Epithelial cell of prostate (primary cell): ENCODE measurements at places on chromosomes 11 and 22.

DNA sequence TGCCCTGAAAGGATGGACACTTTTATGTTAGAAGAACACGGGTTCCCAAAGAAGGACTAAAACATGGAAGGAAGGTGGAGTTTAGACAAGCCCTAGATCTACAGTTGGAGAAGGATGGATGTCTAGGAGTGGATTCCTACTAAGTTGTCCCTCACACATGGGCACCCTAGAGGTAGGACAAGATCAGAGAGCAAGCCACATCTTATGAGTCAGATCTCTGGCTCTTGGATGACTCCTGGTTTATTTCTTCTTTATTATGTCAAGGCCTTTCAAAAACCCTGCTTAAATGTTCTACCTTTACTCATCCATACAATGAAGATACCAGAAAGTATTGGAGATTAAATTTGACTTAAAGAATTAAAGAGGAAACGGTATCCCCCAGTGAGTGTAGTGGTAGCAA is 34.4 kb downstream of the PRCP start:
- DNase-seq: no peak

- DNase-seq: no peak
These were observed 63.6 kb upstream of the FAM181B start for GRCh38 chr11:82796998-82797961.

DNA sequence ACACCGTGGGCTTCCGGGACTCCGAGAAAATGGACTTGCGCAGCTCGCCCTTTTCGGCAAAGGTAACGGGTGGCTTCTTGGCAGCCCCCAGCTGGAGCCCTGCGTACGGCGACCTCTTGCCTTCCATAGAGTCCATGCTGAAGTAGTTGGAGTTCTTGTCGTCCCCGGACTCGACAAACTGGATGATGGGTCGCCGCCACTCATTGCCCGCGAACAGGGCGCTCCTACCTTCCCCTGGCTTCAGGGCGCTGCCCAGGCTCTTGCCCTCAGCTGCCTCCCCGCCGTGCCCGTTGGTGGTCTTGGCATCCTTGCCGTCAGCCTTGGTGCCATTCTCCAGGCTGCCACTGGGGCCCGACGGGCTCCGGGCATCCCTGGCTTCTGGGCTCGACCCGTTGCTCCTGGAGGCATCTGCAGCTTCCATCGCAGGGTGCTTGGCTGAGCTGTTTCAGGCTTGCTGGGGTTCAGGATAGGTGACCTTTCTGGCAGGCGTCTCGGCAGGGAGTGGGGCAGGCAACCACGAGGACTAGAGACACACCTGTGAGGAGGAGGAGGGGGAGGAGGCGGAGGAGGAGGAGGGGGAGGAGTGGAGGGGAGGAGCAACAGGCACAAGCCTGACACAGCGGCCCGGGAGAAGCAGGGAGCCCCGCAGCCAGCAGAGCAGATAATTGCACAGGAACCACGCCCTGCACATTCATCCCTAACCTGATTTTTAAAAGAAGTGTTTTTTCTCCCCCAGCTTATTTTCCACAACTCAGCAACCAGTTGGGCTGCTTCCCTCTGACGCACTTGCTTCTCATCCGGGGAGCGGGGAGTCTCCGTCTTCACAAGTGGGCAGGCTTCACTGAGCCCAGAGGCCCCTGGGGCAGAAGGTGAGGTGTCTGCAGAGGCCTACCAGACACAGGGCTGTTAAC is at the start of gene TRIM29:
TRIM29 (minus strand) TSS at position 503 of the 911 bp plus-strand sequence; CDS start at position 421, 82 bp downstream.
- peak; percentile 90 for DNase-seq

GRCh38 chr11:16322190-16322589 is 34.2 kb downstream of the SOX6 start:
- no peak for DNase-seq

DNA sequence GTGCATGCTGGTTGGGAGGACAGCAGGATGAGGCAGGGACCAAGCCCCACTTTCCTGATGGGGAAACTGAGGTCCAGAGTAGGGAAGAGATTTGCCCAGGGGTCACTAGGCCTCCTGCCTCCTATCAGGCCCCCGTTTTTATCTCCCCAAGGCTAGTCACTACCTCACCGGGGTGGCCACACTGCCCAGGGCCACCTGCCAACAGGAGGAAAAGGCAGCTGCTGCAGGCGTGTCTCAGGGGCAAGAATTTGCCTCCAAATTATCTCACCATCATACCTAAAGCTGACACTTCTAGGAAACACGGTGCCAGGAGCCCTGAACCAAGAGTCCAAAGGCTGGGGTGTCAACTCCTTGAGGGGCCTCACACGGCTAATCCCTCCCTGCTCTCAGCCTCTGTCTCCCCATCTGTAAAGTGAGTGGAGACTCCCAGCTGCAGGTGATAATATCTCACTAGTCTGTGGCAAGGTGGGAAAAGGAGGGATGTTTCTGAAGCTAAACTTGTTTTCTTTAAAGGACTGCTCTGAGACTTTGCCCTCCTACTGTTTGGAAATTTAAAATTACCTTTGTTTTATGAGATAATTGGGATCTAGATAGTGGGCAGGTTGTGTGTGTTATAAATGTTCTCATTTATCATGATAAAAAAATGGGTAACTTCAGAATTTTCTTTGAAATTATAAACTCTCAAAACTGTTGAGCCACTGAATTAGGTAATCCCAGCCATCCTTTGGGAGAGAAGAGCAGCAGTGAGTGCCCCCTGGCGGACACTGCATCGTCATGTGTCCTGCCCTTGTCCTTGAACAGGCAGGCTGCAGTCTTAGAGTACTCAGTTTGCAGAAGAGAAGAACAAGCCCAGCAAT is 60.0 kb downstream of the MYO7A start:
- no peak for DNase-seq

DNA sequence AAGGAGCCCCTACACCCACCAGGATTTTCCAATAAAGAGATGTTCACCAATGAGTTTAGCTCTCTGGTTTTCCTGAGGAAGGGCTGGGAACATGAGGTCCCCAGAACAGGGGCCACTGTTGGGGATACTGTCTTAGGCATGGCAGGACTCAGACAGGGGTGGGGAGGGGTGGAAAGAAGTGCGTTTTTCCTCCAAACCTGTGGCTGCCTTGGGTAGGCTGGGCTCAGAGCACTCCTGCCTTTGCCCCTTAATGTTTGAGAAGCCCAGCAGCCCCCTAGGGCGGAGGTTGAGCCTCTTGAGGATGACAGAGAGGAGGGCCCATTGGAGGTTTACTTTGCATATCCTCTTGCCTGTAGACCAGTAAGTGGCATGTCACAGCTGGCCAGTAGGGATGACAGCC is 10.6 kb downstream of the MTFP1 start:
- DNase-seq: no peak

DNA sequence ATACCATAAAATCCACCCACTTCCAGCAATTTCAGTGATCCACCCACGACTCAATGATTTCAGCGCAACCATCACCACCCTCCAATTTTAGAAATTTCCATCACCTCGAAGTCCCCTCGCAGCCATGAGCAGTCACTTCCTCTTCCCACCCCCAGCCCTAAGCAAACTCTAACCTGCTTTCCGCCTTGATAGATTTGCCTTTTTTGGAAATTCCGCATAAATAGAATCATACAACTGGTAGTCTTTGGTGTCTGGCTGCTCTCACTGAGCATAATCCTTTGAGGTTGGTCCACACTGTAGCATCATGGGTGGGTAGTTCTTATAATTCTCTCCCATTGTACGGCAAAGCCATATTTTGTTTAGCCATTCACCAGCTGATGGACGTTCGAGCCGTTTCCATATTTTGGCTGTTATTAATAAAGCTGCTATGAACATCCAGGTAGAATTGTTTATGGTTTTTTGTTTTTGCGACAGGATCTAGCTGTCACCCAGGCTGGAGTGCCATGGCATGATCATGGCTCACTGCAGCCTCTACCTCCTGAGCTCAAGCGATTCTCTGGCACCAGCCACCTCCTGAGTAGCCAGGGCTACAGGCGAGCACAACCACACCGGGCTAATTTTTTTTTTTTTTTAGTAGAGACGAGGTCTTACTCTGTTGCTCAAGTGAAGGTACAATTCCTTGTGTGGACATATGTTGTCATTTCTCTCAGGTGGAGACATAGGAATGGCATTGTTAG is 16.0 kb downstream of the PIM3 start:
- no peak for DNase-seq

DNA sequence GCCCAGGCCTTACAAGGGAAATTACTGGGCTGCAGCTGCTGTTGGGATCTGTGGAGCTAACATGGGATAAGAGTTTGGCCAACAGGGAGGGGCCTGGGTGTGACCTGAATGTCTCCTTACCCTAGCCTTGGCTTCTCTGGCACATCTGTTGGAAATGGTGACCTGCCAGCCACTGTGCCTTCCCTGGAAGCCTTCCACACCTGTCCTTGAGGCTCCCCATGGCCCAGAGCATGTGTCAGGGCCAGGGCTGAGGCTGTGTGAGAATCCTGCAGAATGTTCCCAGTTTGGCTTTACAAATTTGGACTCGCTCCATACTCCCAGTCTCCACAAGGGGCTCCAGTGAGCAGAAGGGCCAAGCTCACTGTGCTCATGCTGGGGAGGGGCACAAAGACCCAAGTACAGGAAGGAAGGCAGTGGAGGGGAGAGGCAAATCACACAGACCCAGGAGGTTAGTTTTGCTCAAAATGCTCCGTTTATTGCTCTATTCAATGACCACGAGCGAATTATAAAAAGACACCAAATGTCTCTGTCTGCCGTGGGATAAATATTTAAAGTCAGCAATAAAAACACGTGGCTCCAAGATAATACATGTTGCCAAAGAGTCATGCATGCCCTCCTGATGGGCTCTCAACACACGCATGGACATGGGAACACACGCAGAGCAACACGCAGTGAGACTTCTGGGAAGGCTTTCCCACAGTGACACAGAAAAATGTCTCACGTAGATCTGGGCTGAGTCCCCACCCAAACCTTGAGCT is 1.7 kb upstream of the IGSF22 start:
- DNase-seq: no peak

DNA sequence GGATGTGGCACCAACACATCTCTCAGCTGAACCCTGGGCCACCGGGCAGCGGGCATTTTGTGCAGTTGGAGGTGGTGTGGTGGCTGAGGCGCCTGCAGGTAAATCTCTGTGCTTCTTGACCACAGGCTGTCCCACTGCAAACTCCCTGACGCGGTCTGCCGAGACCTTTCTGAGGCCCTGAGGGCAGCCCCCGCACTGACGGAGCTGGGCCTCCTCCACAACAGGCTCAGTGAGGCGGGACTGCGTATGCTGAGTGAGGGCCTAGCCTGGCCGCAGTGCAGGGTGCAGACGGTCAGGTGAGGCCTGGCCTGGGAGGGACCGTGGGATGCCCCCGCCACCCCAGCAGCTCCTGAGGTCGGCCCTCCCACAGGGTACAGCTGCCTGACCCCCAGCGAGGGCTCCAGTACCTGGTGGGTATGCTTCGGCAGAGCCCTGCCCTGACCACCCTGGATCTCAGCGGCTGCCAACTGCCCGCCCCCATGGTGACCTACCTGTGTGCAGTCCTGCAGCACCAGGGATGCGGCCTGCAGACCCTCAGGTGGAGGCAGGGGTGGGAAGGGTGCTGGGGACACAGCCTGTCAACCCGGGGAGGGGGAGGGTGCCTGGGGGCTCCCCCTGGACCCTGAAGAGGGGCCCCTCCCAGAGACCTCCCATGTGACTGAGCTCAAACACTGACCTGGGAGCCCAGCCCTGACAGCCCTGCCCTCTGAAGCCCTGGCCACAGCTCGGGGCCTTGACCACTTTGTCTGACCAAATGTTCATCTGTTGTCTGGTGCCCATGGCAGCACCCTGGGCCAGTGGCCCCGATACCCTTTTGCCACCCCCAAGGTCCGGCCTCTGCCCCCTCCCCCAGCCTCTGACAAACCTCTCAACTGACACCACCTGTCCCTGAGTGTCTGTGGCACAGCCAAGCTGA is 4.6 kb upstream of the PGGHG start:
- DNase-seq: no peak

DNA sequence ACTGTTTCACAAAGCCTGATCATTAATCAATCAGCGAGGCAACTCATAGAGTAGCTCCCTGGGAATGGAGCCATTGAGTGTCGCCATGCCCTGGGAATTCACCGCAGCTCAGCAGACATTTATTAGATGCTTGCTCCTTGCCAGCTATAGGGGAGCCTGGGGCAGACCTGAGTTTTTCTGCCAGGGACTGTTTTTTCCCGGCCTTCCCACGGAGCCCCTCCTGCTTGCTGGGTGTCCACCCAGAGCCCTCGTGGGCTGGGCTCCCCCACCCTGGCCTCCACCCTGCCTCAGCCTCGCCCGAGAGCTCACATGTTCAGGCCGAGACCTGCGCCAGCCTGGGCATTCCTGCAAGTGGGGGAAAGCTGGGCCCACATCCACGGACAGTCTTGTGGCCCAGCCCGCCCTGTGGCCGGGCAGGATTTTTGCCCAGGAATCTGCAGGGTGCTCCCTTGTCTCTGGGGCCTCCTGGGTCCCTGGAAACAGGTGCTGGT is 64.9 kb downstream of the SMIM38 start:
- peak; percentile 8 for DNase-seq

DNA sequence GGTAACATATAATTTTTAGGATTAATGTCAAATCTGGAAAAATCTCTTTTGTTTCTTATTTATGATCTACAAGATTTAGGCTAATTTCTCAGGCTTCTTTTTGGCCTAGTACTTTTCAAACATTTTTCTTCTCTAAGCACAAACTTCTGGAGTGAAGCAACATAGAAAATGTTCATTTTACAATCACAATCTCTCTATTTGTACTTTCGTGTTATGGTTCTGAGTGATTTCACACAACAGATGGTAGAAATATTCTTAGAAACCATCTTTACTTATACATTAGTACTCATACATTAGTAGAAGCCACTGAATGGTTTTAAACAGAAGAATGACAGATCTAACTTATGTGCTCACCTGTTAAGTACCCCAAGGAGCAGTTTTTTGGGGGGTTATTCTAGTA is 106.3 kb upstream of the ANO3 start:
- DNase-seq: no peak

DNA sequence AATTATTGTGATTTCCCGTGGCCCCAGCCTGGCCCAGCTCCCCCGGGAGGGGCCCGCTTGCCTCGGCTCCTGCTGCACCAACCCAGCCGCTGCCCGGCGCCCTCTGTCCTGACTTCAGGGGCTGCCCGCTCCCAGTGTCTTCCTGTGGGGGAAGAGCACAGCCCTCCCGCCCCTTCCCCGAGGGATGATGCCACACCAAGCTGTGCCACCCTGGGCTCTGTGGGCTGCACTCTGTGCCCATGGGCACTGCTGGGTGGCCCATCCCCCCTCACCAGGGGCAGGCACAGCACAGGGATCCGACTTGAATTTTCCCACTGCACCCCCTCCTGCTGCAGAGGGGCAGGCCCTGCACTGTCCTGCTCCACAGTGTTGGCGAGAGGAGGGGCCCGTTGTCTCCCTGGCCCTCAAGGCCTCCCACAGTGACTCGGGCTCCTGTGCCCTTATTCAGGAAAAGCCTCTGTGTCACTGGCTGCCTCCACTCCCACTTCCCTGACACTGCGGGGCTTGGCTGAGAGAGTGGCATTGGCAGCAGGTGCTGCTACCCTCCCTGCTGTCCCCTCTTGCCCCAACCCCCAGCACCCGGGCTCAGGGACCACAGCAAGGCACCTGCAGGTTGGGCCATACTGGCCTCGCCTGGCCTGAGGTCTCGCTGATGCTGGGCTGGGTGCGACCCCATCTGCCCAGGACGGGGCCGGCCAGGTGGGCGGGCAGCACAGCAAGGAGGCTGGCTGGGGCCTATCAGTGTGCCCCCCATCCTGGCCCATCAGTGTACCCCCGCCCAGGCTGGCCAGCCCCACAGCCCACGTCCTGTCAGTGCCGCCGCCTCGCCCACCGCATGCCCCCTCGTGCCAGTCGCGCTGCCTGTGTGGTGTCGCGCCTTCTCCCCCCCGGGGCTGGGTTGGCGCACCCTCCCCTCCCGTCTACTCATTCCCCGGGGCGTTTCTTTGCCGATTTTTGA is 3.3 kb upstream of the ANKRD13D start:
- no peak for DNase-seq
